Right hindlimb (tissue), 1 donor: ENCODE measurements at places on chromosomes 16 and 17.
A peak's percentile ranks its signal among the peaks of the same experiment; 100 is the strongest.

GRCh38 chr16:49419862-49420261 is 46.3 kb downstream of the C16orf78 start:
- no peak for DNase-seq

DNA sequence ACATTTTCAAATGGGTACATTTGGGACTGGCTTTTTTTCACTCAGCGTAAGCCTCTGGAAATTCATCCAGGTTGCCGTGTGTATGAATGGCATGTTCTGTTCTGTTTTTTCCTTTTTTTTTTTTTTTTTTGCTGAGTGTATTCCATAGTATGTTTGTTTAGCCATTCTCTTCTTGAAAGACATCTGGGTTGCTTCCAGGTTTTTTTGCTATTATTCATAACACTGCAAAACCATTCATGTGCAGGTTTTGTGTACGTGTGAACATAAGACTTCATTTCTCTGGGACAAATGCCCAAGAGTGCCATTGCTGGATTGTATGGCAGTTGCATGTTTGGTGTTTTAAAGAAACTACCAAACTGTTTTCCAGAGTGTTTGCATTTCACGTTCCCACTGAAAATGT is 335.9 kb upstream of the TNRC6C start:
- no peak for DNase-seq

GRCh38 chr16:59013930-59014329 is 279.8 kb upstream of the GOT2 start:
- DNase-seq: no peak

DNA sequence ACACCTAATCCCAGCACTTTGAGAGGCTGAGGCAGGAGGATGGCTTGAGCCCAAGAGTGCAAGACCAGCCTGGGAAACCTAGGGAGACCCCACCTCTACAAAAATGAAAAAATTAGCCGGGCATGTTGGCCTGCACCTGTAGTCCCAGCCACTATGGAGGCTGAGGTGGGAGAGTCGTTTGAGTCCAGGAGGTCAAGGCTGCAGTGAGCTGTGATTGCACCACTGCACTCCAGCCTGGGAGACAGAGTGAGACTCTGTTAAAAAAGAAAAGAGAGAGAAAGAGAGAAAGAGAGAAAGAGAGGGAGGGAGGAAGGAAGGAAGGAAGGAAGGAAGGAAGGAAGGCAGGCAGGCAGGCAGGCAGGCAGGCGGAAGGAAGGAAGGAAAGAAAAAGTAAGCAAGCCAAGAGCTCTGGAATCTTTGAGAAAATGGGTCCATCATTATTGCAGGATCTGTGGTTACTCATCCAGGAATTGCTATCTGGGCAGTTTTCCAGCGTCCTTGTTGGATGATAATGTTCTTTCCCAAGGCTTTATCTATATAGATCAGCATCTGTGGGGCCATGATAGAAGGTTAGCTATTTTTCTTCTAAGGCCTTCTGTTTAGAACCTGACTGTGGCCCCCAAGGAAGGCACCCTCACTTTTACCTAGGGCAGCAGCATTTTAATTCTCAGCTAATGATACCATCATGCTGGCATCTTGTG is 533.2 kb upstream of the CDH5 start:
- DNase-seq: peak; percentile 27

GRCh38 chr16:29811170-29811895 is 660 bp upstream of the PRRT2 start:
- DNase-seq: peak; percentile 95

DNA sequence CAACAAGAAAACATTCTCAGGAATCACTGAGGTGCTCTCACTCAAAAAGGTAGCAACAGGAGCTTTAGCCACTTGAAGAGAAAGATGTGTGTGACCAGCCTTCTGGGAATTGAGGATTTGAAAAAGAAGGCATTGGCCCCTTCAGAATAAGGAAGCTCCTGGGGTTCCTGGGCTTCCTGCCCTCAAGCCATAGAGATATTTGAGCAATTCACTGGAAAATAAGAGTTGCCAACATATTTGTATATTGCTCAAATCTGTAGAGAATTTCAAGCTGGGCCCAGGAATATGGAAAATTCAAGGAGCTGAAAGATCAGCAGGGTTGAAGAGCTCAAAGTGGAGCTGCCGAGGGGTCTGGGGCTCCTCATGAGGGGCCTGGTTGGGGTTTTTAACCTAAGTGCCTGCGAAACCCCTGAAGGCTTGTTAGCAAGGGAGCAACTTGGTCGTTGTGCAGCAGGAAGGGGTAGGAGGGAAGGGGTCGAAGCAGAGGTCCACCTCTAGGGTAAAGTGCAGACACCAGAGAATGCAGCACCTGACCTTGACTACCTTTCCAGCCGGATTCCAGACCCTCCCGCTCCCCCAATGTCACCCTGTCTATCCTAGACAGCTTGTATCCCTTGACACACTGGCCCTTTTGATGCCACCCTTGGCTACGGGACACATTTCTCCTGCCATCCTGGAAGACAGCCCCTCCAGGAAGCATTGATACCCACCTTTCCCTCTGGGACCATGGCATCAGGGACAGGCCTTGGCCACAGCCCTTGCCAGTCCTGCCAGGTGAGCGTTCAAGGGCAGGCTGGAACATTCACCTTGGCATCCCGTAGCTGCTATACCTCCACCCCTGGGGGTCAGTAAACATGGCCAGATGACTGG is 67.6 kb upstream of the SREBF1 start:
- DNase-seq: no peak

- DNase-seq: no peak
Observed at GRCh38 chr16:83951544-83951943, 1.5 kb upstream of the OSGIN1 start.

GRCh38 chr17:1484676-1485422 is 7.6 kb downstream of the MYO1C start:
- peak; percentile 52 for DNase-seq

GRCh38 chr17:50661795-50662391 is 27.2 kb downstream of the ABCC3 start:
- DNase-seq: no peak

DNA sequence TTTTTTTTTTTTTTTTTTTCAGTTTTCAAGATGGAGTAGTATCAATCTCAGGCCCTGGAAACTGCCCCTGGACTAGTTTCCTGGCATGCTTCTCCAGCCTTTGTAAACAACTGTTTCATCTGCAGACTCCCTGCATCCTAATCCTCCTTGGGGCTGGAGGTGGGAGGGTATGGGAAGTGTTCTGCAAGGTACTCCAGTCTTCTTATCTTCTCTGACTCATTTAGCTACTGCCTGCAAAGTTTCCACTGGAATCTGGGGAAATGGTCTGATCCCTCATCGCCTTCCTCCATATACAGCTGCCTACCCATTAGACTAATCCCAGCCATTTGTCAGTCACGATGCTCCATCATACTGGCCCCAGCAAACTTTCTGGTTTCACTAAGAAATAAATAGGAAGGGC is 21.5 kb downstream of the COPZ2 start:
- DNase-seq: no peak

GRCh38 chr16:77443357-77444146 is 8.7 kb upstream of the ADAMTS18 start:
- no peak for DNase-seq

- DNase-seq: no peak
Observed at GRCh38 chr16:26930786-26931581, 135.7 kb upstream of the C16orf82 start.

- DNase-seq: peak; percentile 61
Observed at GRCh38 chr17:10034719-10035475, 129.8 kb upstream of the RCVRN start.

DNA sequence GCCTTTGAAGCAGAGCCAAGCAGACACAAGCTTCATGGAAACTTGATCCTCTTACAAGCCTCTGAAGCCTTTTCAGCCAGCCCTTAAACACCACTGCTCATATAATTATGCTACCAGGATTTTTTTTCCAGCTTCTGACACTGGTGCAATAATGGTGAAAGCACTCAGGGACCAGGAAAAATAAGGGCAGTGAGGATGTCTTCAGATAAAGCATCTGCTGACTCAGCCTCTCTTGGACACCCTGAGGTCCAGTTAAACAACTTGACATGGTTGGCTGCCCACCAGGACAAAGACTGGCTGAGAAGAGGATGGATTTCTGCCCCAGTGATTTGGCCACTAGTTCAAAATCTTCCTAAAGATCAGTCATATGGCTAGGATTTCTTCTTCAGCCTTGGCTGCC is 124.2 kb upstream of the N4BP1 start:
- no peak for DNase-seq

GRCh38 chr17:28645576-28645939 is 600 bp upstream of the BLTP2 start:
- DNase-seq: no peak

DNA sequence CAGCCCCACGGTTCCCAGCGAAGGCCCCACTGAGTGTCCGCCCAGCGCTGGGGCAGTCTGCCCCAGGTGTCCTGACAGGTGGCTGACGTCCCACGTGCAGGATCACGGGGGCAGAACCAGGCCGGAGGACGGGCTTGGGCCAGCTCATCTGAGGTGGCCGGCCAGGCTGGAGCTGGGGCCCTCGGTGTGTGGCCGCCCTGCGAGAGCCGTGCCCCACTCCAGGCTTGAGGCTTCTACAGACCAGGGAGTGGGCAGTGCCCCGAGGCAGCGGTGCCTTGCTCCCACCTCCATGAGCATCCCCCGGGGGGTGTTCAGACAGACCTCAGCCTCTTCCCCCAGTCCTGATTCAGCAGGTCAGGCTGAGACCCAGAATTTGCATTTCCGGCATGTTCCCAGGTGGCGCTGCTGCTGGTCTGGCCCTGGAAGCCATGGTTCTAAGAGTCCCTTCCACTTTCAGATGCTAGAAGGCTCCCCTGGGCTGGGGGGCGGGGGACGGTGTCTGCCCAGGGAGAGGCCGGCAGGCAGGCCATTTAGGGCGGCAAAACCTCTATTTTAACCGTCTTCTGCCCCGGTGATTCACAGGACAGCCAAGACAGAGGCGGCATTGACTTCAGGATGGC is 35.4 kb upstream of the PABPN1L start:
- DNase-seq: no peak
